ENCODE measurements at places on chromosomes 2 and 18.

DNA sequence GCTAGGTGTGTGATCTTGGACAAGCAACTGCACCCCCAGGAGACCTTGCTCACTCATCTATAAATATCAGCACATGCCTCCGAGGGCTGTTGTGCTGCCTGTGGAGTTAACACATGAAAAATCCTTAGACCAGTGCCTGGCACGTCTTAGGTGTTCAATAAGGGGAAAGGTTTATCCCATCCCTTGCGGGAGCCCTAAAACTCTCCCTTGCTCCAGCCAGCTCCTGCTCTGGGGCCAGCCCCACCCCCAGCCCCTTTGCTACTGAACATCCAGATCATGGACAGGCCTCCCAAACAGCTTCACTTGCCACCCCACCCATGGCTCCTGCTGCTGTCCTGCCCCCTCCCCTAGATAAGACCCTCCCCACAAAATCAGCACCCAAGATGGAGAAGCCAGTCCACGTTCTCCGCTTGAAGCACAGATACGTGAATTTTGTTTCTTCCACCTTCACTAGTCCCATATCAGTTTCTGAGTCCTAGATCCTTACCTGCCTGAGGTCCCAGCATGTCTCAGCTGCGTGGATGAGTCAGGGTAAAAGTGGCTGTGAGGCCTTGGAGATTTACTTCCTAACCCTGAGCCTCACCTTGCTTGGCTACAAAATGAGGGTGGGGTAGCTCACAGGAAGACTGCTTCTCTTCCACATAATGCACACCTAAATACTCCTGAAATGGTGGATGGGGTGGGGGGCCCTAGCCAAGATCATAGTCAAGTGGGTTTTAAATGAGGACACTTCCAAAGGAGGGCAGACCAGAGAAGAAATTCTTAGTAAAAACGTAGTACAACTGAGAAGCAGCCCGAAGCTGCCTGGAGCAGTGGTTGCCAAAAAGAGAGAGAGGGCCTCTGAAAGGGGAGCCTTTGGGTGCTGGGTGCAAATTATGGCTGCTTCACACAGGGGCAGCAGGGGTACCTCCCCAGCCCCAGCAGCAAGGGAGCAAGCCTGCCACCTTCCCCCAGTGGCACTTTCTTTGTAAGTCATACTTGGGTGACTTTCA lies 40.4 kb downstream of the C1QL2 start:
- DNase-seq = no peak

GRCh38 chr2:191029280-191029950 lies 15.4 kb upstream of the STAT1 start:
- DNase-seq = no peak

DNA sequence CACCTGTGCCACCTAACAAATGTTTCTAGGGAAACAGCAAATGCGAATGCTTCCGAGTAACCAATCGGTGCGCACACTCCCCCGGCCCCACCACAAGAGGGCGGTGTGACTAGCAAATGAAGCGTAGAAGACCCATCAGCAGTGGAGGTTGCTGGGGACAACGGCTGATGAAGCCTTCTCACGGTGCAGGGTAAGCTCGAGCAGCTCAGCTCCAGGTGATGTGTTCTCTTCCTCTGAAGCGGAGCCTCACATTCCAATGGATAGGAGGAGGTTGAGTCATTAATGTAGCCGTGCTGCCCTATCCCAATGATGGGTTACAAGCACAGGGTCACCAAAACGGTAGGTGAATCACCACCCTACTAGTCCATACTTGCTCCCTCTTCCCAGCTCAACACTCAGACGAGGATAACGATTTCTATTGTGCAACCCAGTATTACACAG lies 127.6 kb upstream of the TWIST2 start:
- peak; percentile 40 for DNase-seq

- no peak for DNase-seq
These were observed 67.9 kb downstream of the DGKD start for GRCh38 chr2:233422050-233422639.

GRCh38 chr2:134711692-134712091 lies 7.1 kb downstream of the TMEM163 start:
- no peak for DNase-seq

DNA sequence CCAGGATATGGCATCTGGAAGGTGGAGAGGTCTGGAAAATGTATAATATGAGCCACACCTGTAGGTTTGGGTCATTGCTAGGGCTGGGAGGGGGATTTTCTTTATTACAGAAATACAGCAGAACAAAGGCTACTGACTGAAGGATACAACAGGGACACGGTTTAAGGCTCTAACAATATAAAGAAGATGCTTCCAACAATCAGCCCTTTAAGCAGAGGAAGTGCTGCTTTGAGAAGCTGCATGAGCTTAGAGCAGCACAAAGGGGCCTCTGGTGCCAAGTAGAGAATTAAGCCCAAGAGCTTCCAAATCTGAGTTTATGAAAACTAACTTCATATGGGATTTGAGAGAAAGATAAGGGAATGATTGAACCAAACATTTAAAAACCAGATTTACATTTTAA lies 174.5 kb upstream of the RMP24 start:
- DNase-seq = no peak

DNA sequence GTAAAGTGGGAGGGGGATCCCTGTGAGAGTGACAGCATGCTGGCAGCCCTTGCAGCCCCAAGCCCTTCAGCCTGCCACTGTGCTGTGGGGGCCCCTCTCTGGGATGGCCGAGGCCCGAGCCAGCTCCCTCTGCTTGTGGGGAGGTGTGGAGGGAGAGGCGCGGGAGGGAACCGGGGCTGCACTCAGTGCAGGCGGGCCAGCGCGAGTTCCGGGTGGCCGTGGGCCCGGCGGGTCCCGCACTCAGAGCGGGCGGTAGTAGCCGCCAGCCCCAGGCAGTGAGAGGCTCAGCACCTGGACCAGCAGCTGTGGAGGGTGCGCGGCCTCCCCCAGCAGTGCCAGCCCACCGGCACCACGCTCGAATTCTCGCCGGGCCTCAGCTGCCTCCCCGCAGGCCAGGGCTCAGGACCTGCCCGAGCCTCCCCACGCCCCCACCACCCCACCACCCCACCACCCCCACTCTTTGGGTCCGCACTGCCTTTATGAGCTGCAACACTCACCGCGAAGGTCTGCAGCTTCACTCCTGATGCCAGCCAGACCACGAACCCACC lies 208.1 kb downstream of the CDH19 start:
- DNase-seq = no peak

- DNase-seq = no peak
These were observed 331.8 kb upstream of the VWC2L start for GRCh38 chr2:214079032-214079431.
